ENCODE measurements at places on chromosomes 4 and X.

DNA sequence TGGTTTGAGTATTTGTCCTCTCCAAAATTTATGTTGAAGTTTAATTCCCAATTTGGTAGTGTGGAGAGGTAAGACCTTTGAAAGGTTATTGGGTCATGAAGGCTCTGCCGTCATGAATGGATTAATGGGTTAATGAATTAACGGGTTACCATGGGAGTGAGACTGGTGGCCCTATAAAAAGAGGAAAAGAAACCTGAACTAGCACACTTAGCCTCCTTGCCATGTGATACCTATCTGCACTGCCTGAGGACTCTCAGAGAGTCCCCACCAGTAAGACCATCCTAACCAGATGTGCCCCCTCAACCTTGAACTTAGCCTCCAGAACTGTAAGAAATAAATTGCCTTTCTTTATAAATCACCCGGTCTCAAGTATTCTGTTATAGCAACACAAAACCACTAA lies 39.3 kb downstream of the PAGE1 start:
- DNase-seq: no peak

GRCh38 chrX:132957211-132958090 lies 978 bp downstream of the HS6ST2 start:
- no peak for DNase-seq

DNA sequence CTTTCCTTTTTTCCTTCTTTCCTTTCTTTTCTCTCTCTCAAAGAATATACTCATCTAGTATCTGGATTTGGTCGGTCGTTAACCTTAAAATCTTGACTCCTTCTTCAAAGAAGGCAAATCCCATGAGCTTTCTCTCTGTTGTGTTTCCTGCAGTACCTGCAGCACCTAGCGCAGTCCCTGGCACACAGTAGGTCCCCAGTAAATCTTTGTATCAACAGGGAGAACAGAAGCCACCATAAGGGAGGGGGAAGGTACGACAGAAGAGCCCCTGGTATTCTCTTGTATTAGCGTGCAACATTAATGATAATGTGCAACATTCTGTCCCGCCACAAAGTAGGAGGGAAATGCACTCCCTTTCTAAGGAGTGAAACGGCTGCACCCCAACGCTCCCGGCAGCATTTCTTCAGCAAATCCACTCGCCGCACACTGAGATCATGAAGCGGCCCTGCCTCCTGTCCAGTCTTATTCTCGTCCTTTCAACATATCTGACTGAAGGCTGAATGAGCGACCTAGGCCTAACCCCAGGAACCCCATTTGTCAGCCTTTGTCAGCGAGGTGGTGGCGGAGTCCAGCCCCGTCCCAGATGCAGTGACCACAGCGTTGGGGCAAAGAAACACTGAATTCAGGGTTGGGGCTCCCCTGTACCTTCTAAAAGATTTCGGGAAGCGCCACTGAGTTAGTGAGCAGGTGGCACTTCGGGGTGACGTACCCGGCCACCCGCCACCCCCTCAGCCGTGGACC lies 133.7 kb downstream of the AMELX start:
- no peak for DNase-seq

DNA sequence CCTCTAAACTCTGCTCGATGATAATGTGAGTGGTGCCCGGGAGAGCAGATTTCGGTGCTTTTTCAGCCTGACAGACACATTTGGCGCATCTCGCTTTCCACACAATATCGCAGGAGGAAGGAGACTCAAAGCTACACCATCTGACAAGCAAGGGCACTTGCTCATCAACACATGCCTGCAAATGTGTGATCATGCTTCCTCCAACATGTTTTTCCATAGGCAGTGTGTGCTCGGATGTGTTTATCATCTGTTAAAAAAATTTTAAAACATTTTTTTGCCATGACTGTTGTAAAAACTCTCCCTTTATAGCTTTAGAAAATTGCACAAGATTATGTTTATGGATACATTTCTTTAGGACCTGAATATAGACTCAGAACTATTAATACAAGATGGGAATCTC lies 170.3 kb upstream of the PUDP start:
- no peak for DNase-seq

- no peak for DNase-seq
Measured at GRCh38 chr4:113053883-113054282, 4.4 kb downstream of the ANK2 start.

- no peak for DNase-seq
Measured at GRCh38 chr4:105194328-105195231, 47.9 kb downstream of the TET2 start.

DNA sequence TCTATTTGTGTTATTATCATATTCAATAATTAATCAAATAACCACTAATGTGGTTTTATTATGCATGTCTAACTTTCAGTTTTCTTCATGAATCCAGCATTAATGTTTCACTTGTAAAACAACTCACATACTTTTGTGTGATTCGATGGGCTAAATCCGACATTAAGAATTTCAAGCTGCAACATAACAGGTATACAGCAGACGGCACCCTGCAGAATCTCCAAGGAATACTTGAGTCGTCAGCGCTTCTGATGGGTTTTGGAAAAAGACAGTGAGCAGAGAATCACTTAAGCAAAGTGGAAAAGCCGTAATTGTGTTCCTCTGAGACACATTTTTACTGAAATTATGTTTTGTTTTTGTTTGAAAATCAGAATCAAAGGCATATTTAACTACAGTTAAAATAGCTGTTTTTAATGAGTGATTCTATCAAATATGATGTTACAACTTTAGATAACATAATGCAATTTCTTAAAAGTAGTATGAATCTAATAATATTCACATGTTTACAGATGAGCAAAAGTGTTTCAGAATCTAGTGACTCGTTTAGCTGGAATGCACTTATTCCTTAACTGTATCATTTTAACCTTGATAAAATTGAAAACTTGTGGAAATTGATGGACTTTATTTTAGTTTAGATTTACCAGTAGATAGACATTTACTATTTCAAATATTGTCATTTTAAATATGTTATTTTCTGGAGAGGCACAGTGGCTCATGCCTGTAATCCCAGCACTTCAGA lies 514.8 kb downstream of the CCSER1 start:
- DNase-seq: no peak

DNA sequence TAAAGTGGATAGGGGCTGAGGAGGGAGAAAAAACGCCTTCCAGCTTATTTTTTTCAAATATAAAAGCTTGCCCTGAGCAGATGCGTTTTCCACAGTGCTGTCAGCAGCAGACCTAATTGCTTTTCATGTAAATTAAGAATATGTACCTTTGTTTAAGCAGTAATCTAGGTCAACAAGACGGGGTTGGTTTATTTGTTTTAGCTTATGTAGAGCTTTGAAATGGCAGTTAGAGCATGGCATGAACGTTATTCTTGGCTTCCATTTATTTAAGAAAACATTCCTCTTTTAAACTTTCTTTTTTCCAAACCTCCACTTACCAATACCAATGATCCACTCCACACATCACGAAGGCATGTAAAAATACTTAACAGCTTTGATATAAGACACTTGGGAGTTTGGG lies 220.3 kb upstream of the TENM3 start:
- DNase-seq: no peak

DNA sequence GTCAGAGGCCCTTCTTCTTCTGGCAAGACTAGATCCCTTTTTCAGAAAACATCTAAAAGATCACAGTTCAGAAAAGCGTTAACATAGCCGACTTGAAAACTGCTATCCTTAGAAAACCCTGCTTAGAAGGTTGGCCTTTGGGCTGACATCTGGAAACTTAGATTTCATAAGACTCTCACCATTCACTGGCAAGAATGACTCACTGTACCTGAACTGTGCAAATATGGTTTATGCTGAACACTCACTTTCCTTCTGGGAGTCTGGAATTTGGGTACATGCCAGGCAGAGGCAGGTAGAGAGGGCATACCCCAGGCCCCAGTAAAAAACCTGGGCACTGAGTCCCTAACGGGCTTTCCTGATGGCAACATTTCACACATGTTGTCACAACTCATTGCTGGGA lies 88.8 kb upstream of the GPC3 start:
- DNase-seq: no peak

DNA sequence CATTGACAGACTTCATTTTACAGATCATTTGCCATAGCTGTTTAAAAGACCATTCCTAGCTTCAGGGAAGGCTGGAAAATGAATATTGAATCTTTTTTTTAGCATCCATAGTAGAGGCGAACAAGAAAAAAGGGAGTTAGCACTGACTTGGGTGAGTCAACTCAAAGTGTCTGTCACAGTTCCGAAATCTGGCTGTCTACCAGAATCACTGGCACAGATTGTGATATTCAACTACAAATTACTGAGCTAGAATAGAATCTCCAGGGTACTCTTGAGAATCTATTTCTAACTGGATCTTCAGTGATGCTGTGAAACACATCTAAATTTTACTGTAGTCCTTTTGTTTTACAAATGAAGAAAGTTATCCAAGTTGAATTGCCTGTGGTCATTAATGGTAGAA lies 31.5 kb downstream of the SEC24B start:
- DNase-seq: no peak

DNA sequence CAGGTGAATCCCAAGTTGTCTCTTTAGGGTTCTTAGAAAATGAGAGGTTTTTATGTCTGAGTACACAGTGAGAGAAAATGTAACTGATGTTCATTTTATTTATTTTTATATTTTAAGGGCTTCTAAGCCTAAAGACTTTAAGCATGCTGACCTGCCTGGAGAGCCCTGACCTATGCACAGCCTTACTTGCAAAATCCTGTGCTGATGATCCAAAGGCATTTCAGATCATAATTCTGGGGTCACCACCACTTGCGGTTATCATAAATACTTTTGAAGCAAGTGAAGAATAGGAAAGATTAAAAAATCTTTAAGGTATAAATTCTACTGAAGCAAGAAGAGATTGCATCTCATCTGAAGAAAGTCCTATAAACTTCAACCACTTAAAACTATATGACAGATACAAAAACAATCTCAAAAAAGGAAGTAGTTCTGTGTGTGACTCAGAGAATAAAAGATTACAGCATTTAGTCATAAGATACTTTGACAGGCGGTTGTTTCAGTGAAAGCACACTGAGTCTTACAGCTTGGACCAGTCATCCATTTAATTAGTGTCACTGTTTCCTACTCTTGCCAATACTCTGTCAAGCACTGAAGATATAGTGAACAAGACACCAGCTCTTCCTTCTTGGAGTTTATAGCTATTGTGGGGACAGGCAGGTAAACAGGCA lies 245.2 kb upstream of the DIPK2B start:
- DNase-seq: no peak

- DNase-seq: no peak
Measured at GRCh38 chrX:155027509-155028066, 944 bp downstream of the FUNDC2 start.

- no peak for DNase-seq
Measured at GRCh38 chr4:150497612-150498011, 84.3 kb upstream of the MAB21L2 start.

GRCh38 chrX:110584083-110584482 lies 211.5 kb downstream of the CHRDL1 start:
- DNase-seq: no peak

Data from GOT3 (cell line).